ENCODE measurements at places on chromosomes 11 and 22.
A peak's percentile ranks its signal among the peaks of the same experiment; 100 is the strongest.

DNA sequence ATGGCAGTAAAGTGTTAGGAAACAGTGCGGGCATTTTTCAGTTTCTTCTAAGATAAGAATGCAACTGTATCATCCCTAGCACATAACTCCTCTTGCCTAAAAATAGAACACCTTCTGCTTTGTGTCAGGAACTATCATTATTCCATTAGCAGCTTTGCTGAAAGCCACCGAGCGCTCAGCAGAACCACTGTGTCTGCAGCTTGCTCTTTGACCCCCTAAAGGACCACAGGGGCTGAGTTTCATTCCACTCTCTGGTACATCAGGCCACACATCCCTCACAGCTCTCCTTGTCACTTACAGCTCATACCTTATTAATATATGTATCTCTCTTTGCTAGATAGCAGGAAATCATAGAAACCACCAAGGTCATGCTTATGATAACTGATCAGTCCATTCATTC, 360.2 kb downstream of the KCNA4 start:
- DNase-seq = no peak

DNA sequence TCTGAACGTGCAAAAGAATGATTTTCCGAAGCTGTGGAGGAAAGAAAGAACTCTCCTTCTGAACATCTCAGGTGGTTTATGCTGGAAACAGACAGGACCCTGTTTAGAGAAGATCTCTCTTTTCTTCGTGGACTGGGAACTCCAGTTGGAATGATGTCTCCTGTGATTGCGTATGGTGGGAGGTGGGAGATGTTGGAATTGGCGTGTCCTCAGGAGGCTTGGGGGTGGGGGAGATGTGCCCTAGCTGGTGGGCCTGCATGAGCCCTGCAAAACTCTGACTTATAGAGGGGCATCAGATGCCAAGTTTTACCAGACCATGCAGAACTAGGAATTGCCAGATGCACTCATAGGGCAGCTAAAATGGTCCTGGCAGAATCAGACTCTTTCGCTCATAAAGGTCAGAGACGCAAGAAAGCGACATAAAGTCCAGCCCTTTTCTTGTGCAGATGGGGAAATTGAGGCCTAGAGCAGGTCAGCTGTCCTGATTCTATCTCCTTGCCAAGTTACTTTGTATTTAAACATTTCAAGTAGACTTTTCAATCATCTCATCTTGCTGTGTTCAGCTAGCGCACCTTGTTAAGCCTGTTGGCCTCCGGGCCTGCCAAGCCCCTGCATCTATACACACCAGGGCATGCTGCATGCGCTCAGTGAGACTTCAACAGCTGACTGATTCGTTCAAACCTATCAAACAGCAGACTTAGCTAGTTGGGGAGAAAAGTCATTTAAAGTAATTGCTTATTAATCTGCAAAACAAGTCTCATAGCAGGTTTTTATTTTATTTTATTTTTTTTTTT, 34.2 kb upstream of the EHF start:
- peak; percentile 60 for DNase-seq

DNA sequence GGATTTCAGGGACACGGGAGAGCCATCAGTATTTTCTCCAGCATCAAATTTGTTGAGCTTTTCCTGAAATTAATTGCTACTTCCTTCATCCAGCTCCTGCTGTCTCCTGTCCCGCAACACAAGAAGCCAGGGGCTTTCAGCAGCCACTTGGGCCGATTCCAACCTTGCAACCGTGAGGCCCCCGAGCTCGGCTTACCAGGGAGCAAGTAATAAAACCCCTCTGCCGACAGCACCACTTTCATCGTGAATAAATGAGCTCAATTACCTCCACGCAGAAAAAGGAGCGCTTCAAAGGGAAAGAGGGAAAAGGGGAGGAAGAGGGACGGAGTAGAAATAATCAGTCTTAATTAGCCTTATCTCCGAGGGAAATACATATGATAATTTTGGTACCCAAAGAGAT, 76.6 kb downstream of the CELSR1 start:
- no peak for DNase-seq

DNA sequence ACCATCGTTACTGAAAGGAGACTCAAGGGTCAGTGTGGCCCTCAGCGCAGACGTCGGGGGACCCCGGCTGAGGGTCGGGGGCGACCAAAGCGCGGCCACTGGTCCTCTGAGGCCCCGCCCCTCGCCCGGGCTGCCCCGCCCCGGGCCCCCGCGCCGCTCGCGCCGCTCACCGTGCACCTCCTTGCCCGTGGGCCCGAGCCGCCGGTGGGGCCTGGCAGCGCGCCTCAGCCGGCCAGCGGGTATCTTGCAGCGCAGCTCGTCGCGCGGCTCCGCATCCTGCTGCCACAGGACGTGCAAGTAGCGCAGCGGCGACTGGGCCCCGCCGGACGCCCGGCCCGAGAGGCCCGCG, 419 bp downstream of the ANKRD54 start:
- DNase-seq = no peak

DNA sequence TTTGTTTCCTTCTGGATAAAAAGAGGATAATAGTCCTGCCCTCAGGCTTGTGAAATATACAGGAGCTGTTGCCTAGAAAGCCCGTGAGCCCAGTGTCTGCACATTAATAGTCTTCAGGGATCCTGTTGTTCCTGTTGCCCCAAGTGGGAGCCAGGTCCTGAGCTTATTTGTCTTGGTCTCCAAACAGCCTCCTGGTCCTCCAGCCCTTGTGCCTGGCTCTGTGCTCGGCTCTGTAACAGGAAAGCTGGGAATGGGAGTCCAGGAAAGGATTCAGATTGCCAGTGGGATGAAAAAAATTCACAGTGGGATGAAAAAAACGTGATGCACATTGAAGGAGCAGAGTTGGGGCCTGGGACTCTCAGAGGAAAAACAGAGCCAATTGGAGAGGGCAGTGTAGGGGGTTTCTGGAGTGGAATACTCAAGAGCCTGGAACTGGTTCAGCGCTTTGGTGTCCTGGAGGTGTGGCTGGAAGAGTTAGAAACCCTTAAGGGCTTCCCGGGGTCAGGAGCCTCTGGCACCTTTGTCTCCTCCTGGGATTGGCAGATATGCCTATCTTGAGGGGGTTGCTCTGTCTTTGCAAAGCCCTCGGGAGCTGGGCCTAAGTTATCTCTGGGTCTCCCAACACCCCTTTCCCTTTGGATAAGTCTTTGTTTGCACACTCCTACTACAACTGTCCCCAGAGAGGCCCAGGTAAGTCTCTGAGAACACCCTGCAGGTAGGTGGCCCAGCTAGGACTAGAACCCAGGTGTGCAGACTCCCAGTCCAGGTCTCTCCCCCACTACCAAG, 2.3 kb upstream of the INPPL1 start:
- no peak for DNase-seq

DNA sequence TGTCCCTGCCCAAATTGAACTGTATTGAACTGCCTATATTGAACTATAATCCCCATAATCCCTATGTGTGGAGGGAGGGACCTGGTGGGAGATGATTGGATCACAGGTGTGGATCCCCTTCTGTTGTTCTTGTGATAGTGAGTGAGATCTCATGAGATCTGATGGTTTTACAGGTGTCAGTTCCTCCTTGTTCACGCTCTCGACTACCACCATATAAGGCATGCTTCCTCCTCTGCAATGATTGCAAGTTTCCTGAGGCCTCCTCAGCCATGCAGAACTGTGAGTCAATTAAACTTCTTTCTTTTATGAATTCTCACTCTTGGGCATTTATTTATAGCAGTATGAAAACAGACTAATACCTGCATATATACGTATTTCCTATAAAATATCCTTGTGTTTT, 206.5 kb upstream of the PDGFD start:
- no peak for DNase-seq

DNA sequence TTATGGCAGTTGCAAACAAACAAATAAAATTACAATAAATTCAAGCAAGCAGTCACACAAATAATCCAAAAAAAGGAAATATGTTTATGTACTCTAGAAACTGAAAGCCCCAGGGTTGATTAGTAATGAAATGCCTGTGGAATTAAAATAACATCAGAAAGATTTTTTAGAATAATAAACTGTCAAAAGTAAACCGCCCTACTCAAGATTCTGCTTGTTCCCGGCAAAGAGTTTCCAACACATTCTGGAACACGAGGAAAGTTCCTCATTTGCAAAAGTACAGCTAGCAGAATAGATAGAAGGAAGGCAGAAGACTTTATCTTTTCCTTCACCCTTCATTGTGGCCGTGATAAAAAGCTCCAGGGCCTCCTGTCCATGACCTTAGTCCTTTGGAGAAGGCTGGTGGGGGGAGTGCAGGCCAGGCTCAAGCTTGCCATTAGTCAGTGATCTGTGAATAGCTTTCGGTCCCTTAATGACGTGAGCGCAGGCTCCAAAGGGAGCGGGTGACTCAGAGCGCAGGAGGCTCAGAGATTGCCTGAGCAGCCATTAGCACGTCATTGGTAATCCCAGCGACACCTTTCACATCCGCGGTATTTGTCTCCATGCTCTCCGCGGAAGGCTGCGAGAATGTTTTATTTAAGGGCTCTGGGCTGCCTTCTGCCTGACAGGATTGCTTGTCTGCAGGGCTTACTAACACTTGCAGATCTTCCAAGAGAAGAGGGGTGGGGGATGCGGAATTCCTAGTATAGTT, 458.3 kb downstream of the METTL15 start:
- peak; percentile 10 for DNase-seq
